ENCODE measurements at places on chromosomes 1 and 21.

DNA sequence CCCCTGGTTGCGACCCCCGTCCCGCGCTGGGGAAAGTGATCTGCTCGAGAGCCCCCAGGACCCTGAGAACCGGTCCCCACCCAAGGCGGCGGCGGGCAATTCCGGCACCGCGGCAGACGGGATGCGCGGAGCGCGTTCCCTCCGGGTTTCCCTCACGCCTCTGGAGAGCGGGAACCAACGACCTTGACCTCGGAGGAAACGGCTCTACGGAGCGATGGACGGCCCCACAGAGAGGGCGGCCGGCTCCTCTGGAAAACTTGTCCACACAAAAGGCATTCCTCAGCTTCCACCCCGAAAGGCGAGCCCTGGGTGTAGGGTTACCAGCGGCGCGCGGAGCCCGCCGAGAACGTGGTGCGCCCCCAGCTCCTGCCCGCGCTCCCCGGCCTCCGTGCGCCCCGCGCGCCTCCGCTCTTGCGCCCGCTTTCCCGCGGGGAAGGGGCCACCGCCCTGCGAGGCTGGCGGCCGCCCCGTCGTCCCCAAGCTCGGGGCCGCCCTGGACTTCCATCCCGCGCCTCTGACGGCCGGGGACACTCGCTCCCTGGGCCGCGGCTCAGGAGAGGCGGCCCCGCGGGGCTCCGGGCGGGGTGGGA lies 391 bp upstream of the KIAA1614 start:
- no peak for DNase-seq

DNA sequence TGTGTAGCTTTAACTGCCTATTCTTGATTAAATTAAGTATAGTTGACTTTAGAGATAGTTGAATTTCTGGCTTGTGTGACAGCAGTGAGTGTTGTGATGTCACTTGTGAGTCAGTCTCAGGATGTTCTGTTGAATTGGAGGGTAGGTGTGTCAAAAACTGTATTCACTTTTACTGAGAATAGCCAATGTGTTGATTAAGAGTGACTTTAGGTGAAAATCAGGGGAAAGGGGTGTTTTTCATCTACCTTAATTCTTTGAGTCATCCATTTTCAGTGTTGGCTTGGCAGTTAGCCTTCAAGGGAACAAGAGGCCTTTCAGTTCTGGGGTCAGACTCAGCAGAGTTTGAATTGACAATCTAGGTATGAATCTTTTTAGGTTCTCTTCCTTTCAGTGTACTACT lies 75.9 kb downstream of the CDC14A start:
- DNase-seq: no peak

DNA sequence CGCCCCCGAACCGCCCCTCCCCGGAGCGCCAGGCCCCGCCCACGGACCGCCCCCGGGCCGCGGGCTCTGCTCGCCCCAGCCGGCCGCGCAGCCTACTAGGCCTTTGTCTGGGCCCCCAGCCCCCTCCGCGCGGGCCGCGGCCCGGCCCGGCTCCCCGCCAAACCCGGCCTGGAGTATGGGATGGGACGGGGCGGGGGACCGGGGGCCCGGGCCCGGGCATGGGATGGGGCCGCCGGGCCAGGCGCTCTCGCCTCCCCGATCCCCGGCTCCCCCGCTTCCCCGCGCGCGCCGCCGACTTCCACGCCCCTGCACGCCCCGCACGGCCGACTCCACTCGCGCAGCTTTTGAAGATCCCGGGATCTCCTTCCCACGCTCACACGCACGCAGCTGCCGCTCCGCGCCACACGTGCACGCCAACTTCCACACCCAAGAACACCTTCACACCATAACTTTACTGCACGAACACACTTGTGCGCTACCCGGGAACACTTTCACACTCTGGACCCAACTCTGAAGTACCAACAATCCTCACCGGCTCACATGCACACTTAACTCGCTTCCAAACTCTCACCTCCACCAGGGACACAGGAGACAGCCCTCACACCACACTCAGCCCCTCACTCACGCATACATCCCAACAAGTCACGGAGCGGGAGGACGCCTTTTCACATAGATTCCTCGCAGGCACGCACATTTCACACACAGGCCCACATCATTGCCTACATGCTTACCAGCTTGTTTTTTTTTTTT lies 437 bp upstream of the HSPG2 start:
- DNase-seq: peak; percentile 32

DNA sequence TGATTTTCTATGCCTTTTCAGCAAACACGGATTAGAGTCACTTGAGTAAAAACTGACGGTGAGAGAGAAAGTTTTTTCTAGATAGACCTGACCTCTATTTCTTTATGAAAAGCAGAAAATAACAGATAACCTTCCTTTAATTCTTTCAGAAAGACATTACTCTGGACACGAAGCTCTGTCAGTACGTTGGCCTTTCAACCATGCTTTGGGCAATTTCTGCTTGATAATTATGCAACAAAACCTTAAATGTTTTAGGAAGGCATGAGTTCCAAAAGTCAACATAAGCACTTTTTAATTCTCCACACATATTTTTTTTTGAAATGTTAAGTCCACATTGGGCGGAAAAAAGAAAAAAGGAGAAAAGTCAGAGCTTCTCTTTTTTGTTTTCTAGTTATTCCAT lies 137.8 kb downstream of the AKT3 start:
- no peak for DNase-seq

- no peak for DNase-seq
These were observed 18.6 kb upstream of the COL18A1 start for GRCh38 chr21:45386336-45386727.

GRCh38 chr1:3314491-3315381 lies 139.7 kb upstream of the ARHGEF16 start:
- DNase-seq: no peak

- DNase-seq: no peak
These were observed at the start of gene HSPB7 for GRCh38 chr1:16017461-16018303. TSS of gene HSPB7 (minus strand) at chr1:16018043. CDS start at chr1:16017963, 80 bp downstream.

DNA sequence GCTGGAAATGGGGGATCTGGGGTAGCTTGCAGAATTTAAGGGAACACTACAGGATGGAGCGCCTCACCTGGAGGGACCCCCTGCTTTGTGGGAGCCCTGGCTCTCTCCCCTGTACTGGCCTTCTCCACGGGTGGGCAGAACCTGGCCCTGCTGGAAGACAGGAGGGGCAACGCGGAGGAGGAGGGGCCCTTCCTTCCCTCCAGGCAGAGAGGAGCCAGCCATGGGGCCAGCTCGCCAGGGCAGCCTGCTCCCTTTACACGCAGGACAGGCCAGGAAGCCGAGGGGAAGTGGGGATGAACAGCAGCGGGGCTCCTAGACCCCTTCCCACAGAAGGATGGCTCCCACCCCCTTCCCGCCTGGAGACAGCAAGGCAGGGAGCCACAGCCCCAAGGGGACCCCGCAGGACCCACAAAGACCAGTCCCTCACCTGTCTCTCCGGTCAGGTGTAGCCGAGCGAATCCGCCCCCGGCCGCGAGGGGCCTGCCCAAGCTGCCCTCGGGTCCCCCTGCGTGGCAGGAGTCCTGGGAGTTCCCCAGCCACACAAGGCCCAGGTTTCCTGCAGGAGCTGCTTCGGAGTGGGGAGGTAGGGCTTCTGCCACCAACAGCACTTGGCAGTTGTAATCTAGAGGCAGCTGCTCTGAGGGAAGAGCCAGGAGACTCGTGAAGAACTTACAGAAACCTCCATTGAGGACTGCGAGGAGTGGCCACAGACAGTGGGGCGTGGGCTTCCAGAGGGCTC lies 1.6 kb upstream of the SLC19A1 start:
- DNase-seq: no peak

DNA sequence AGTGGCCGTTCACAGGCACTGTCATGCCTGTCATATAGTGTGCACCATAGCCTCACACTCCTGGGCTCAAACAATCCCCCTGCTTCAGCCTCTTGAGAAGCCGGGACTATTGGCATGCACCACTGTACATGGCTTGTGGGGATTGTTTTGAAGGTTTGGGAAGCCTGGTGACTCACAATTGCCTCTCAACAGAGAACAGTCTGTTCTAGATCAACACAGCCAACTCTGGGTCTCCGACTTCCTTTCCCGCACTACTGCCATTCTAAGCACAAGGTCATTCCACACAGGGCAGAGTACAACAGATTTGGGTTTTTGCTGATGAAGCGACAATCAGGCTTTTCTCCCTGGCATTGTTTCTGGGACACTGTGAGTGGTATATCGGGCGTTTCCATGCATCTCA lies 15.5 kb upstream of the AHCTF1 start:
- no peak for DNase-seq

GRCh38 chr1:228883535-228883934 lies 148.3 kb downstream of the RHOU start:
- no peak for DNase-seq

GRCh38 chr1:72186733-72187307 lies 95.5 kb downstream of the NEGR1 start:
- no peak for DNase-seq

- DNase-seq: no peak
These were observed 49.8 kb upstream of the FBXO28 start for GRCh38 chr1:224064150-224064549.

DNA sequence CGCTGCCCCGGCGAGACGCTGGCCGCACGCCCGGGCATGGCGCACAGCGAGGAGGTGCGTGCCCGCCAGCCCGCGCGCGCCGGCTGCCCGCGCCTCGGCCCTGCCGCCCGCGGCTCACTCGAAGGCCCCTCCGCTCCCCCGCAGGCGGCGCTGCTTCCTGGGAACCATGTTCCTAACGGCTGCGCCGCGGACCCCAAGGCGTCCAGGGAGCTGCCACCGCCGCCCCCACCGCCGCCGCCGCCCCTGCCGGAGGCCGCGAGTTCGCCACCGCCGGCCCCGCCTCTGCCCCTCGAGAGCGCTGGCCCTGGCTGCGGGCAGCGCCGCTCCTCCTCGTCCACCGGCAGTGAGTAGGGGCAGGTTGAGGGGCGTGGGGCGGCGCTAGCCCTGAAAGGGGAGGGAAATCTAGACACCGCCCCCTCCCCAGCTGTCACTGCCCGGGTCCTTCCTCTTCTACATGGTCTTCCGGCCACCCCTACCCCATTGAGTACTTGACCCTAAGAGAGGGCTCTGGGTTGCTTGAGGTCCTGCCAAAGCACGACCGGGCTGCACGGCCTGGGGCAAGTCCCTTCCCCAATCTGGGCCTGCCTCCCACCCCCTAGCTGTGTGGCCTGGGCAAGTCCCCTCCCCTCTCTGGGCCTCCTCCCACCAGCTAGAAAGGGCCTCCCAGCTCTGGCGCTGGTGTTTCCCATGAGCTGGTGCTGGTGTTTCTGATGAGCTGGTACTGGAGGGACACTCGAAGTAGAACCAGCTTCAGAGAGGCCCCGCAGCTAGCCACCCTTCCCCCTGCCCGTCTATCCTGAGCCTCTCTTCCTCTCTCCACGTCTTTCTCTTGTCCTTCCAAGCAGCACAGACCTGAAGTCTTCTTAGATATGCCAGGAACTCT lies 17.0 kb downstream of the TNFRSF25 start:
- no peak for DNase-seq

- no peak for DNase-seq
These were observed 212.7 kb upstream of the JUN start for GRCh38 chr1:58996341-58997059.

DNA sequence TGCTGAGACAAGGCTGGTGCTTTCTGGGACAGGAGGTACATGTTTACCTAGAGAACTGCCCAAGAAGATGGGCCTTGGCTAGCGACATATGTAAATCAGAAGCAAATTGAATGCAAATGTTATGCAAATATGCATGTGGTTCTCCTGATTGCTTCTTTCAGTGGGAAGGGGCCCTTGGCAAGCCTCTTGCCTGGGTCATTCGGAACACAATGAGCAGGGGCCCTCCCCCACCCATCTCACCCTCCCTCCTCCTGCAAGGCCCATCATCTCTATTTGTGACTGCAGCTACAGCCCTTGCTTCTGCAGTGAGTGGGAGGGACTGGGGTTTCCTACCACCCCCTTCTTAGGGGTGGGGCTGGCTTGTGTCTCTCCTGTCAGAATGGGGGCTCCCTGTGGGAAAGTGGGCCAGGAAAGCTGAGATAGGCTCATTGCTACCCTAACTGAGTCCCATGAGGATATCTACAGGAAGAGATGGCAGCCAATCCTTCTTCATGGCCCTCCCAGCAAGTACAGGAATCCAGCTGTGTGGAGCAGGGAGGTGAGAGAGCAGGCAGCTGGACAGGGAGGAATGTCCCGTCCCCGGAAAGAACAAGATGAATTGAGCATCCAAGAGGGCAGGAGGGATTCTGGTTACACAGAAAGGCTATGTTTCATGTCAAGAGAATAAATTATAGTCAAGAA lies 31.0 kb downstream of the FOXD2 start:
- no peak for DNase-seq

- DNase-seq: no peak
These were observed 2.7 kb upstream of the CNN3 start for GRCh38 chr1:94929351-94930217.

DNA sequence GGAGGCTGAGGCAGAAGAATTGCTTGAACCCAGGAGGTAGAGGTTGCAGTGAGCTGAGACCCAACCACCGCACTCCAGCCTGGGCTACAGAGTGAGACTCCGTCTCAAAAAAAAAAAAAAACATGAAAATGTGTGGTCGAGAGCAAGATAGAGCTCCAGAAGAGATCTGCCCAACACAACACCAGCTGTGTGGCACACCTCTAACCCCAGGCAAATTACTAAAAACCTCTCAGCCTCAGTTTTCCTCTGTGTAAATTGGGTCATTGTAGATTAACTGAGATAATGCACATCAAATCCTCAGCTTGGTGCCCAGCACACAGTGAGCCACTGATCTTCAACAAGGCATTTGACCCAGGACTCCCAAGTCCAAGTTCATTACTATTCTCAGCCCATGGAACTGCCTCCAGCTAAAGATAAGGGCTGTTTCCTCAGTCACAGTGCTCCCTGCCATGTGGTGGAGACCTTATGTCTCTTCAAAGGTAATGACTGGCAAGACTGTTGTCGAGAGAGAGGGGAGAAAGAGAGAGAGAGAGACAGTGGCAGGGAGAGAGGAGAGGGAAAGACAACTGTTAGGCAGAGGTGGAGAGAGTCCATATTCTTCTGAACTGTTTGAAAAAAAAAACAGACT lies 58.1 kb downstream of the PTP4A2 start:
- DNase-seq: no peak

GRCh38 chr1:37890378-37891014 lies 31.1 kb upstream of the MTF1 start:
- DNase-seq: no peak

DNA sequence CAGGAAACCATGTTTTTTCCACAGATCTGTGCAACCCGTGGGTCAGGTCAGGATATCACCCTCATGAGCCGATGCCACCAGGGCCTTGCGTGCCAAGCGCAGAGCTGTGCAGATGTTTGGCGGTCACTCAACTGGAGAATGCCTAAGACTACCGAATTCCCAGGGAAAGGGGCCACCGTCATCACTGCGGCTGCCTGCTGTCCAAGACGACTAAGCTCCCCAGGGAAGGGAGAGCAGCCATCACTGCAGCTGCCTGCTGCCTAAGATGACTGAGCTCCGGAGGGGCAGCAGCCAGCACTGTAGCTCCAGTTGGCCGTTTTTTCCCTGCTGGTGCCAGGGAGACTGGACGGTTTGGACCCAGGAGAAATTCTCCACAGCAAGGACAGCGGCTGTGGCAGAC lies 31.1 kb downstream of the AKT3 start:
- DNase-seq: no peak

GRCh38 chr1:31605908-31606427 lies 11.5 kb upstream of the HCRTR1 start:
- peak; percentile 17 for DNase-seq

All from stimulated activated CD8-positive, alpha-beta memory T cell treated with anti-CD3 and anti-CD28 coated beads, Interleukin-2, amount 100 ng/mL, for 48 hours (primary cell).